ENCODE measurements at places on chromosomes 7 and 10.
A peak's percentile ranks its signal among the peaks of the same experiment; 100 is the strongest.

GRCh38 chr10:10794791-10795191 lies 222.9 kb upstream of the CELF2 start:
- no peak for DNase-seq

DNA sequence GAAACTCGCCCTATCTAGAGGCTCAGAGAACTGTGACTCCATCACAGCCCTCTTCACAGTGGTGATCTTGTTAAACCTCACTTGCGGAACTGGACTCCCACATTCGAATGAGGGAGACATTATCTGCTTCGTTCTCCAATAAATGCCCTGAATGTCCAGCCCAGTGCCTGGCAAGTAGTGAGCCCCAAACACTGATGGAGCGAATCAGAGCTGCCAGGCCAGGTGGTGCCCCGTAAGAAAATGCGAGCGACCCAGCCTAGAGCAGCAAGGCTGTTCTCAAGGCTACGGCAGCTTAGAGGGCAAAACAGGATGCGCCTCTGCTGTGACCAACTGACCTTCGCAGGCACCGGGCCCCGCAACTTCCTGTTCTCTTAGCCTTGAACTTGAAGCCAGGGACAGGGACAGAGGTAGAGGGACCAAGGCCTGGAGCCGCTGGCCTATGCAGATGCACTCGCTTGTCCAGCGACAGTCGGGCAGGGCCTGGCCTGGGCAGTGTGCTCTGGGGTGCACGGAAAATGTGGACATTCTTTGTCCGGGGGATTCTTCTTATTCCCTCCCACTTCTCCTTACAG lies 217.6 kb downstream of the TCERG1L start:
- DNase-seq, result no peak

GRCh38 chr10:64486149-64486548 lies 964.9 kb downstream of the REEP3 start:
- no peak for DNase-seq

DNA sequence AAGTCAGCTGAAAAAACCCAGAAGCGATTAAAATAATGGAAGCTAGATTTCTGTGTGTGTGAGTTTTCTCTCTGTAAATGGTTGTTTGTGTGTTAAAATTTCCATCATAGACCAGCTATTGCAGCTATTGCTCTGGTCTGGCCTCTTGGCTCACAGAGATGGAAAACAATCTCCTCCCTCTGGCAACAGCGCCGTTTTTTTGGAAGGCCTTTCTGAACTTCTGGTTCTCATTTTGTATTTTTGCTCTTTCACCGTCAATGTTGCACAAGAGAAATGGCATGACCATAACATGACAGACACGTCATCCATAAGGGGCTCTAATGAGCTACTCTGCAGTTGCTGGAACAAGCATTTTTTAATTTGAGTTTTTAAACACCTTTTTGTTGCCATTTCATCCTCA lies 91.0 kb downstream of the CUBN start:
- DNase-seq, result no peak

DNA sequence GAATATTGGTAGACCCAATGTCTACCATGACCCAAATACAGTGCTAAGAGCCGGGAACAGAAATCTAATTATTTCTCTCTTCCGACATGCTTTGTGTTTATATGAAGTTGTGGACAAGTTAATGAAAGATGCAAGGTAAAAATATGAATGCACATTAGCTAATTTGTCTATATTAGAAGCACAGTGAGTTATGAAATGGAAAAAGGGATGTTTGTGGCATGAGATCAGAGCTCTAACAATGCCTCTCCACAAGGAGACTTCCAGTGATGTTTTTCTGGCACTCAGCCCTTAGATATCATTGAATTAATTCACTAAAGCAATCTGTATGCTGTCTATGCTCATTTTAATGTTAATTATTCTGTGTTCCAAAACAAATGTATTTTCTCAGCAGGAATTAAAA lies 897.2 kb downstream of the CNTNAP2 start:
- DNase-seq, result no peak

GRCh38 chr7:88057655-88058054 lies 123.6 kb downstream of the ADAM22 start:
- no peak for DNase-seq

DNA sequence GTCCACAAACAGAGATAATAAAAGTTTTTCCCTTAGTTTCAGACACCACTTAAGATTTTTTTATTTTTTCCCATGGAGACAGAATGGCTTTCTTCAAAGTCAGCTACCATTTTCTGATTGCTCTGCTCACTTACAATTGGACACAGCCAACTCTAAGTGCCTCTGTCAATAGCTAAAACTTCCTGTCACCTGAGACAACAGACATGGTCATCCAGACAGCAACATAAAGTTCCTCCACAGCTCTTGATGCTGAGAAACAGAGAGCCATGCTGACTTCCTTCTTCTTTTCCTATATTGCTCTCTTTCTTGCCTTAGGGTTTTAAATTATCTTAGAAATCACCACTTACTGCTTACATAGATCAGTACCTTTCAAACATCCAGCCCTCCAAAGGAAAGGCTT lies 12.0 kb downstream of the ZNF800 start:
- DNase-seq, result no peak

DNA sequence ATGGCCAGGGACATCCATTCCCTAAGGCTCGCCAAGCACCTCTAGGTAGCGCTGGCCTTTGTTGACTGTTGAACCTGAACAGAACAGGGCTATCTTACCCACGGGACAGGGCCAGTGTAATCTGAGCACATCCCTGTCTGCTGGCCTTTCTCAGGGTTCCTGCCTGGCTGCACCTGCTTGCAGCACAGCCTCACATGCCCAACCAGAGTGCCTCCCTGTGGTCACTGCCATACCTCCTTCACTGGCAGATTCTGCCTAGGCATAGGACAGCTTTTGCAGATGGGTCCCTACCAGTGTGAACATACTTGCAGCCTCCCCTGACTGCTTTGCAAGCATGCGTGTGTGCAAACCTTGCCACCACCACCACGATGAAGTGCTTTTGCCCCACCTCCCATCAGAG lies 15.8 kb upstream of the LIPN start:
- DNase-seq, result no peak

GRCh38 chr7:158313931-158314330 lies 273.7 kb downstream of the PTPRN2 start:
- DNase-seq, result no peak

DNA sequence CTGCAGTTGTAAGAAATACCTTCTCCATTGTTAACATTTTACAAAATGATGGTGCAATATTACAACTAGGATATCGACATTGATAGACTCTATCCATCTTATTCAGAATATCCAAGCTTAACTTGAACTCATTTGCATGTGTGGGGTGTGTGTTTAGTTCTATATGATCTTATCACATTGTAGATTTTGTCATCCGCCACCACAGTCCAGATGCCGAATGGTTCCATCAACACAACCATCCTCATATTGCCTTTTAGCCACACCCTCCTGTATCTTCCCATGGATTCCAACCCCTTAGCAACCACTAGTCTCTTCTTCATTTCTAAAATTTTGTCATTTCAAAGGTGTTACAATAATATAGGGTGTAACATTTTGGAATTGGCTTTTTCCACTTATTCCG lies 452.9 kb upstream of the AKR1E2 start:
- DNase-seq, result no peak

DNA sequence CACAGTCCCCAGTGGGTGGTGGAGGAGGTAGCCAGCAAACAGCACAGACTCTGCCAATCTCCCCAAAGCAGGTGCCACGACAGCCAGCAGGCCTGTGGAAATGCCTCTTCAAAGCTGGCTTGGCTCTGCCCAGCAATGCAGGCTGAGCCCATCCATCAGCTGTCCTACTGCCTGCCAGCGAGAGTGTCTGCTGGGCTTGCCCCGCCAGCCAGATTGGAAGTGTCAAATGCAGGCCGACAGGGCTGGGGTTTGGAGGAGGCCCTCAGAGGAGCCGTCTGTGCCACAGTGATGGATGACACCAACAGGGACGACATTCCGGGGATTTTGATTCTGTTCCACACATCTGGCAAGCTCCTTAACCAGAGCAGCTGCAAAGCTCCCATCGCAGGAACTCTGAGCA lies 16.7 kb downstream of the HABP2 start:
- DNase-seq, result no peak

DNA sequence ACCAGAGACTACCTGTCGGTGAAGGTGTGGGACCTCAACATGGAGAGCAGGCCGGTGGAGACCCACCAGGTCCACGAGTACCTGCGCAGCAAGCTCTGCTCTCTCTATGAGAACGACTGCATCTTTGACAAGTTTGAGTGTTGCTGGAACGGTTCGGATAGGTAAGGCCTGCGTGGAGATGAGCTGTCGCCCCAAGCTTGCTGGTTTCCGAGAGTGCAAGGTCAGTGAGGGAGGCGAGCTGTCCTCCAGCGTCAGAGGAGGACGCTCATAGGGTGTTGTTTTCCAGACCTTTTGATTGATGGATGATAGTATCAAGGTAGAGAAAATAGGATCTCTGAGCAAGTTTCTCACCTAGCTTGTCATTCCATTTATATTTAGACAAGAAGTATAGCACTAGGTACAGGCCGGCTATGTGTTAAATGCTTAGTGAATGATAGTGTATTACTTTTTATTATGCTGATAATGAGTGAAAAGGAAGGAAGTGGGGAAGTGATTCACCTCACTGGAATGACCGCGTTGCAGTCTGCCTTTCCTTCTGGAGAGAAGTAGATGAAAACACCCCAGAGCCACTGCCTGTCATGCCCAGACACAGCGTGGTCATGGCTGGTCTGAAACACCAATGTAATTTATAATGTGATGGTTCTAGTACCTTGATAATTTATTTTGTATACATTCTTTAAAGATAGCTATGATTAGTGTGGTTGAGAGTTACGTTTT lies 33.9 kb downstream of the BNIP3 start:
- DNase-seq, result no peak

GRCh38 chr10:23540401-23541030 lies 101.6 kb downstream of the OTUD1 start:
- no peak for DNase-seq

GRCh38 chr10:71736570-71736952 lies 17.0 kb upstream of the C10orf105 start:
- no peak for DNase-seq

- DNase-seq, result no peak
Measured at GRCh38 chr7:90192876-90193750, 18.4 kb upstream of the STEAP2 start.

DNA sequence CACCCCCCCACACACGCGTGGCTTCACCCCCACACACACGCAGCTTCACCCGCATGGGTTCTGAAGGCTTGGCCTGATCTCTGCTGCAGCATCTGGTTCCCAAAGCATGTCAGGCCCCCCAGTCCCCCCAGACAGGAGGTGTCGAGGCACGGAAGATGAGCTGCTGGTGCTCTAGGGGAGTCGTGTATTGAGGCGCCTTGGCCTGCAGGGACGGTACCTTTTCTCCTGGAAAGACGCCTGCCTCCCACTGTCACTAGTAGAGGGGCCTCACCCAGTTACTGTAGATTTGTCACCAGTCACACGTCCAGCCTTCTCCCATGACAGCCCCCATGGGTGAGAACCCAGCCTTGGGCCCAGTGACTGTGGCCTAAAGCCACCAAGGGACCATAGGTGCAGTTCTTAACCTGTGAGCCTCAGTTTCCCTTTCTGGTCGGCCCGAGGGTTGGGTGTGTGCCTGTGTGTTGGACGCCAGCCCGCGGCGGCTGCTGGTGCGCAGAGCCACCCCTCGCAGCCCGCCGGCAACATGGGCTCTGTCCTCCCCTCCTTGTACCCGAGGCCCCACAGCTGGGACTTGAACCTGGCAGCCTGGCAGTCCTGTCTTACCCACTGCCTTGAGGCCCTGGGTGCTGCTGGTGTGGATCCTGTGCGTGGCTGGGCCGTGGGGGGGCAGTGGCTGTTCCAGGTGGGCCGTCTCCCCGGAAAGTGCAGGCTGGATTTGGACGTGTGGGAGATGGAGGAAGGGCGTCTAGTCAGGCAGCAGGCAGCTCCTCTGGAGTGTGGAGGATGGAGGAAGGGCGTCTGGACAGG lies 81.7 kb downstream of the NKX6-2 start:
- no peak for DNase-seq

GRCh38 chr7:43679210-43680068 lies 49.9 kb downstream of the COA1 start:
- no peak for DNase-seq

GRCh38 chr7:107045195-107045960 lies 873 bp downstream of the PRKAR2B start:
- no peak for DNase-seq

- no peak for DNase-seq
Measured at GRCh38 chr10:86657011-86657395, 2.7 kb downstream of the OPN4 start.

- DNase-seq, result no peak
Measured at GRCh38 chr7:4006687-4007086, 675.4 kb upstream of the FOXK1 start.

- DNase-seq, result no peak
Measured at GRCh38 chr7:157937406-157937805, 600.6 kb downstream of the DNAJB6 start.

- DNase-seq, result peak; percentile 11
Measured at GRCh38 chr10:32982911-32983909, 25.2 kb upstream of the ITGB1 start.

All from stimulated activated CD8-positive, alpha-beta memory T cell treated with anti-CD3 and anti-CD28 coated beads, Interleukin-2, amount 100 ng/mL, for 48 hours (primary cell).